Neural crest cell (in vitro differentiated cells): ENCODE measurements at places on chromosomes 5 and 9.
A peak's percentile ranks its signal among the peaks of the same experiment; 100 is the strongest.

DNA sequence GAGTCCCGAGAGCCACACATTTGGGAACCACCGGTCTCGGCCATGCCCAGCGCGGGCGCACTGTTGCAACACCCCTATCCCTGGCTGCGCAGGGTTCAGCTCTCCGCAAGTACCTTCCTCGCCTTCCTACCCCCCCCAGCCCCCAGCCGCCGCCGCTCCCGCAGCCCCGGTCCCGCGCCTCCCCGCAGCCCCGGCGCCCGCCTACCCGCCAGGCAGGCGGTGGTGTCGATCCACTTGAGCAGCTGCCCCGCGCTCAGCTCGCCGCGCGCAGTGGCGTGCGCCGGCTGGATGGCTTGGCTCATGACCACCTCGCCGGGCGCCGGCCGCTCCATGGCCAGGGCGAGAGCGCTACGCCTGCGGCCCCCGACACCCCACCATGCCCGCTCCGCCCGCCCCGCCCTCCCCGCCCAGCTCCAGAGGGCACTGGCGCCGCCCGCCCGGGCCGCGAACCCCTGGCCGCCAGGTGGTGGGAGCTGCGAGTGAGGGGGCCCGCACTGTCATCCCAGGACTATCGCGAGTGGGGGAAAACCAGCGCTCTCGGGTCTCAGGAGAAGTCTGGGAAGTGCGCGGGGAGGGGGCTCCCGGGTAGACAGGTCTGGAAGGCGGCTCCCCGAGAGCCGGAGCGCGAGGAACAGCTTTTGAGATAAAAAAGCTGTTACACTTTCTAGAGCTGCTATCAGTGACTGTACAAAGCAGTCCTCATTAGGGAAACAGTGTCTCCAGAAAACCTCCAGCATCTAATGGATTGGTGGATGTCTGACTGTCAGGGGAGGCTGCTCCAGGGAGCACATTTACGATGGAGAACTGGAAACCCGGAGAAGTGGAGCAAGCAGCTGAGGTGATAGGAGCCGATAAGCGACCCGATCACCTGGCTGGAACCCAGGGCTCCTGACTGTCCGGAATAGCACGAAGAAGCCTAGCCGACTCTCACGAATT, at the start of gene ACOT12:
Gene ACOT12, minus strand, starts transcription at position 352 of the 936 bp plus-strand sequence. Its CDS starts 20 bp downstream, at position 332.
- no peak within 1 kb of the TSS for H3K27ac ChIP-seq
- H3K36me3 ChIP-seq = no peaks in the 10 kb centered on the region
- DNase-seq = peak; percentile 23
- H3K27me3 ChIP-seq = peaks cover 57% of the 10 kb centered on the region
- no peaks in the 10 kb centered on the region for H3K4me1 ChIP-seq
- peak within 1 kb of the TSS; percentile 62 for H3K4me3 ChIP-seq

- no peak overlapping the region for H3K4me3 ChIP-seq
- no peaks in the 10 kb centered on the region for H3K36me3 ChIP-seq
- no peak for DNase-seq
- no peaks in the 10 kb centered on the region for H3K4me1 ChIP-seq
- H3K27me3 ChIP-seq = no peaks in the 10 kb centered on the region
These were observed 388.4 kb upstream of the PTGER4 start for GRCh38 chr5:40291338-40291737.

DNA sequence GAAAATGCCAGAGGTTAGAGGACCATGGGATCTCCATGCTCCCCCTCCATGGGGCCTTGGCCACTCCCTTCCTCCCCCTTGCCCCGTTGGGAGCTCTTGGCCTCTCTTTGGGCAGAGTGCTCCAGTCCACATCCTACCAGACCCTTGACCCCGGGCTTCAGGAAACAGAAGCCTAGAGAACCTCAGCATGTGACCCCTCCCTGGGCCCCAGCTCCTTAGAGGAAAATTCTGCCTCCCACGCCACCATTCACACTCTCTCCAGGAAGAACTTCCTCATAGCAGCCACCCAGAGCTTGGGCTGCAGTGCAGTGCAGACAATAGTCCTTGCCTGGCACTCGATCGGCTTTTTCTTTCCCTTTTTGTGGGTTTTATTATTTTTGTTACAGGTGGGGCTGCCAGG, 6.0 kb downstream of the LHX6 start:
- no peak for DNase-seq
- peaks cover 13% of the 10 kb centered on the region for H3K36me3 ChIP-seq
- H3K4me1 ChIP-seq = peaks cover 29% of the 10 kb centered on the region
- no peak overlapping the region for H3K27ac ChIP-seq
- H3K27me3 ChIP-seq = peaks cover 100% of the 10 kb centered on the region
- H3K4me3 ChIP-seq = no peak overlapping the region

DNA sequence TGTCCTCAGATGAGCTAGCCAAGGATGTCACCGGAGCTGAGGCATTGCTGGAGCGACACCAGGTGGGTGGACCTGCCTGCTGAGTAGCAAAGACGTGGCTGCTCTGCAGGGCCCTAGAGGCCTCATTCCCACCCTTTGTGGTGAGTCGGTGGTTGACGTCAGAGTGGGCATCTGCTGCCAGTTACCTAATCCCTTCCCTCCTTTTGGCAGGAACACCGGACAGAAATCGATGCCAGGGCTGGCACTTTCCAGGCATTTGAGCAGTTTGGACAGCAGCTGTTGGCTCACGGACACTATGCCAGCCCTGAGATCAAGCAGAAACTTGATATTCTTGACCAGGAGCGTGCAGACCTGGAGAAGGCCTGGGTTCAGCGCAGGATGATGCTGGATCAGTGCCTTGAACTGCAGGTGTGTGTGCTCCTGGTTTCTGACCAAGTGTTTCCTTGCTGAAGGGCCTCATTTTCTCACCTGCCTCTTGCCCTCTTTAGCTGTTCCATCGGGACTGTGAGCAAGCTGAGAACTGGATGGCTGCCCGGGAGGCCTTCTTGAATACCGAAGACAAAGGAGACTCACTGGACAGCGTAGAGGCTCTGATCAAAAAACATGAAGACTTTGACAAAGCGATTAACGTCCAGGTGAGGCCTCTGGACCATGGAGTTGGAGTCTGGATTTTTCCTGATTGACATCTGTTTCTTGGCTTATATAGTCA, 48.9 kb downstream of the DYNC2I2 start:
- H3K27ac ChIP-seq = peak overlapping the region; percentile 69
- no peak for DNase-seq
- H3K27me3 ChIP-seq = no peaks in the 10 kb centered on the region
- no peak overlapping the region for H3K4me3 ChIP-seq
- no peaks in the 10 kb centered on the region for H3K4me1 ChIP-seq

- no peak overlapping the region for H3K4me3 ChIP-seq
- no peak for DNase-seq
- no peaks in the 10 kb centered on the region for H3K36me3 ChIP-seq
- H3K27ac ChIP-seq = no peak overlapping the region
- H3K27me3 ChIP-seq = peaks cover 9% of the 10 kb centered on the region
These were observed 4.7 kb upstream of the TMEM141 start for GRCh38 chr9:136786451-136786850.

GRCh38 chr5:3099526-3099925, 348.0 kb upstream of the IRX2 start:
- no peak overlapping the region for H3K4me3 ChIP-seq
- no peaks in the 10 kb centered on the region for H3K36me3 ChIP-seq
- peaks cover 11% of the 10 kb centered on the region for H3K27me3 ChIP-seq
- DNase-seq = no peak
- no peak overlapping the region for H3K27ac ChIP-seq

DNA sequence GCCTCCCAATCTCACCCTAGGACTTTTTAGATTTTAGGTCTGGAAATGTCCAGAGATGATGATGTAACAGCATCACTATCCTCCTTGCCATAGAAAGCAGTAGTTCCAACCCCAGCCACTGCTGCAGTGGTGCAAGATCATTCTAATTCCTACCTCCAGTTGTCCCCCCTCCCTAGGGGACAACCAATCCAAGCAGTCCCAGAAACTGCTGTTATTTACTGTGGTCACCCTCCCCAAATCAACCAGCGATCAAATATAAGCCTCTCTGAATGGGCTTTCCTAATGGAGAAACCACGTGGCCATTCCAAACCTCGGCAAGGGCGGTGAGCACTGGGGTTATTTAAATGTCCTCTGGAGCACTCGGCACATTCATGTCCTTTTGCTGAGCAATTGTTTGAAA, 159.8 kb downstream of the SLF1 start:
- H3K27me3 ChIP-seq = no peaks in the 10 kb centered on the region
- no peak for DNase-seq
